T-helper 17 cell (primary cell): ENCODE measurements at places on chromosomes 16 and 17.

DNA sequence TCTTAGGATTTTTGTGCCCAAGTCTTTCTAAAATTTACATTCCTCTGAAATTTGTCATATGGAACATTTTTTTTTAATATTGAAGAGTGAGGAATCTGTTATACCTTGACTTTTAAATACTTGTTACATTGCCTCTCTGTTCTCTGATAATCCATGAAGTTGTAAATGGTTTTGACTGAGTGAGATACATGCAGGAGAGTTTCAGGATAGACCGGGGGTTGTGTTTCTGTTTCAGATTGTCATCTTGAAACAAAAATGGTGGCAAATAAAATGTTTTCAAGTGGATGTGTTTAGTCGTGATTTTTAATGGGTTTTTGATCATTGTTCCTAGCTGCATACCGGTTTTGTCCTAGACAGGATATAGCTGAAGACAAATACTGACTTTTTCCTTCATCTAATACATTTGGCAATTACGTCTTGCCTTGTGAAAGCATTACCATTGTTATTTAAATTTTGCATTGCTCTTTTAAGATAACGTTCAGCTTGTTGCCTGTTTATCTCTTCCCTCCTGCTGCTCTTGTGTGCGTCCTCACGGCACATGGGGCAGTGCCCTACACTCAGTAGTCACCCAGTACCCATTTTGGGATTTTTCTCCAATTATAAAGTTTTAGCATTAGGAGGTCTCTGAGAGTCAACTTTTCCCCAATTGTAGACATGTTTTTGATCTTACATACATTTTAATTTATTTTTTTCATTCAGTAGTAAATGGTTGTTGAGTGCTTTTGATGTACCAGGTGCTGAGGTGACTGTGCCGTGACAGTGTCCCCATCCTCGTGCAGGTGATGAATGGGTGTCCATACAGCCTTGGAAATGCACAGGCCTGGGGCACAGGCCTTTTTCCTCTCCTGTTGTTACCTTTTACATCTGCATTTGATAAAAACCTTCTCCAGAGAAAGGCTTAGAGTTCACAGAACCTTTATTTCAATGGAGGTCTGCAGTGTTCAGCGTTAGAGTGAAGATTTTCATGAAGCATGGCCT lies 169.9 kb downstream of the MSI2 start:
- DNase-seq: no peak

DNA sequence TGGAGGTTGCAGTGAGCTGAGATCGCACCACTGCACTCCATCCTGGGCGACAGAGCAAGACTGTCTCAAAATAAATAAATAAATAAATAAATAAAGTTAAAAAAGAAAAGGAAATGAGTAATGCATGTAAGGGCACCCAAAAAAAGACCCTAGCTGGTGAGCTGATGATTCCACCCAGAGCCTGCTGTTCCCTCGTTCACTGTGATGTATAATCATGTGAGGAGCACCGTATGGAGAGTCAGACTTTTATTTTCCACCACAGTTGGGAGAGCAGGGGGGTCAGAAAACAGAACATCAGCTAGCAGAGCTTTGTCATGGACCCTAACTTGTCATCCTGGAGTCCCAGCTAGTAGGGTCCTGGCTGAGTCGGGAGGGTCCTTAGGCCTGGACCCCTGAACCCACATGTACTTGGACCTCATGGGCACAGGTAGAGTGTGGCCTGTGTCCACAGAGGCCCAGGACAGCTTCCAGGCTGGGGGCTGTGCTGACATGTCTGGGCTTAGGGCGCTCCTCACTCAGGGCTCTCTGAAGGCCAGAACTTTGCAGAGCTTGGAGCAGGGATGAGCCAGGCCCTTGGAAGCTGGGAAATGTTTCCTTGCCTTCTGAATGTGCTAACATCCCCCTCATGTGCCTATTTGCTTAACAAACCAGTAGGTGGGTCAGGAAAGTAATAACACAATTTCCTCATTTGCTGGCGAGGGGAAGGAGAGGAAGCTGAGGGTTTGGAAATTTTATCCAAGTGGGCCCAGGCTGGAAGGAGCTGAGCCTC lies 18.8 kb upstream of the LASP1NB start:
- no peak for DNase-seq

DNA sequence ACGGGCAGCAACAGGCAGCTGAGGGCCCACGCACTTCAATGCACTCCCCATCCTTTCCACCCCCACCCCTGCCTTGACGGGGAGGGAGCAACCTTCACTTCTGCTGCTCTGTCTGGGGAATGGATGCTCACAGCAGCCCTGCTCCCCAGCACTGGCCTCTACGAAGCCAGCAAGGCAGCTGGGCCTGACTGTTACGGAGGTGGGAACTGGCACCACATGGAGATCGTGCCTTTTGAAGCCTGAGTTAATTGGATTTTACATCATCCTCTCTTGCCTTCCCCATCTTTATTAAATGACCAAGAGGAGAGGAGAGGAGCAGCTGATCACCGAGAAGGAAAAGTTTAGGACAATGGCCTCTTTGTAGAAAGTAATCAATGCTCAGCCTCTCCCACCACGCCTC lies 187.0 kb upstream of the RPL38 start:
- no peak for DNase-seq

- no peak for DNase-seq
These were observed 10.9 kb upstream of the UBALD2 start for GRCh38 chr17:76254275-76254674.

GRCh38 chr17:61382796-61383688 lies 16.6 kb upstream of the TBX2 start:
- no peak for DNase-seq

DNA sequence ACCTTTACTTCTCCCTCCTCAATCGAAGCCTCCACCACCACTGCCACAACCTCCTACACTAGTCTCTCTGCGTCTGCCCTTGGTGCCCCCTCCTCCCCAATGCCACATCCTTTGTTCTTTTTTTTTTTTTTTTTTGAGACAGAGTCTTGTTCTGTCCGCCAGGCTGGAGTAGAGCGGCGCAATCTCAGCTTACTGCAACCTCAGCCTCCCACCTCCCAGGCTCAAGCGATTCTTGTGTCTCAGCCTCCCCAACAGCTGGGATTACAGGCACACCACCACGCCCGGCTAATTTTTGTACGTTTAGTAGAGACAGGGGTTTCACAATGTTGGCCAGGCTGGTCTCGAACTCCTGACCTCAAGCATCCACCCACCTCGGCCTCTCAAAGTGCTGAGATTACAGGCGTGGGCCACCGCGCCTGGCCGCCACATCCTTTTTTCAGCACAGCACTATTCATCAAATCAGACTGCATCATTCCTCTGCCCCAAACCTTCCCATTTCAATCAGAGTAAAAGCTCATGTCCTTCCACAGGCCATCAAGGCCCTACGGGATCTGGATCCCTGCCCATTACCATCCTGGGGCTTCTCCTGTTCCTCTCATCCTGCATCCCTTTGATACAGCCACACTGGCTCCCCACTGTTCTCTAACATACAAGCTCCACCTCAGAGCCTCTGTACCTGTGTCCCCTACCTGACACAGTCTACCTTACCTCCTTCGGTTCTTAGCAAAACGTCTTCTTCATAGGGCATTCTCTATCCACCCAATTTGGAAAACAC lies 2.0 kb downstream of the KLHL11 start:
- no peak for DNase-seq

DNA sequence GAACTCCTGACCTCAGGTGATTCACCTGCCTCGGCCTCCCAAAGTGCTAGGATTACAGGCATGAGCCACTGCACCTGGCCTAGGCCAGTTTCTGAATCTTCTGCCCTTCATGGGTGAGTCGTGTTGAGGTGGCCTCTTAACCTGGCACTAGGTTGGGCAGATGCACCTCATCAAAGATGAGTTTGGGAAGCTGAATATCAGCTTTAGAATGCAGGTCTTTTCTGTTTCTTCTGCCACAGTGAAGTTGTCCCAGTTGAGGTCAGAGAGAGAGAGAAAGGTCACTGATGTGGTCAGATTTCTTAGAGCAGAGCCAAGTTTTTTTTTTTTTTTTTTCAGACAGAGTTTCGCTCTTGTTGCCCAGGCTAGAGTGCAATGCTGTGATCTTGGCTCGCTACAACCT lies 111.3 kb upstream of the WSCD1 start:
- no peak for DNase-seq

DNA sequence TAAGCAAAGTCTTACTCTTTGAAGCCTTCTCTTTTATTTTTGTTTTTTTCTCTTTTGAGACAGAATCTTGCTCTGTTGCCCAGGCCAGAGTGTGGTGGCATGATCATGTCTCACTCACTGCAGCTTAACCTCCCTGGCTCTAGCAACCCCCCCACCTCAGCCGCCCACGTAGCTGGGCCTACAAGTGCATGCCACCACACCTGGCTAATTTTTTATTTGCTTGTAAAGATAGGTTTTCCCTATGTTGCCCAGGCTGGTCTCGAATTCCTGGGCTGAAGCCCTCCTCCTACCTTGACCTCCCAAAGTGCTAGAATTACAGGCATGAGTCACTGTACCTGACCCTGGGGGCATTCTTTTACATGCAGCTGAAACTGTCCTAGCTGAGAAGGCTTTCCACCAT lies 154.7 kb downstream of the PRKCB start:
- no peak for DNase-seq

DNA sequence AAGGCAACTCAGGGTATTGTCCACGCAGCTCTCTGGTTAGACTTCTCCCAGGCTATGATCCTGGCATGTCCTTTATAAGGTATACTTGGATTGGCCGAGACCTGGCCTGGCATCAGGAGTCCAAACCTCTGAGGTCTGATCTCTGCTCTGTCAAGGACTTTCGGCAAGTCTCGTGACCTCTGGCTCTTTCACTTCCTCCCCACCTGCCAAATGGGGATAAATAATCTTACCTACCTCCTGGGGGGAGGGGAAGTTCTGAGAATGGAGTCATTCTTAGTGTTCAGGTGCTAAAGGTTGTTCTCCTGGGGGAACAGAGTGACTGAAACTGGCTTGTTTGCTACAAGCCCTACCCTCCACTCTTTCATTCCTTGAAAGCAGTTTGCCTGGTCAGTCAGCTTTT lies 7.6 kb downstream of the ATXN1L start:
- DNase-seq: no peak

- no peak for DNase-seq
These were observed 157.3 kb upstream of the SDK2 start for GRCh38 chr17:73801455-73802100.

DNA sequence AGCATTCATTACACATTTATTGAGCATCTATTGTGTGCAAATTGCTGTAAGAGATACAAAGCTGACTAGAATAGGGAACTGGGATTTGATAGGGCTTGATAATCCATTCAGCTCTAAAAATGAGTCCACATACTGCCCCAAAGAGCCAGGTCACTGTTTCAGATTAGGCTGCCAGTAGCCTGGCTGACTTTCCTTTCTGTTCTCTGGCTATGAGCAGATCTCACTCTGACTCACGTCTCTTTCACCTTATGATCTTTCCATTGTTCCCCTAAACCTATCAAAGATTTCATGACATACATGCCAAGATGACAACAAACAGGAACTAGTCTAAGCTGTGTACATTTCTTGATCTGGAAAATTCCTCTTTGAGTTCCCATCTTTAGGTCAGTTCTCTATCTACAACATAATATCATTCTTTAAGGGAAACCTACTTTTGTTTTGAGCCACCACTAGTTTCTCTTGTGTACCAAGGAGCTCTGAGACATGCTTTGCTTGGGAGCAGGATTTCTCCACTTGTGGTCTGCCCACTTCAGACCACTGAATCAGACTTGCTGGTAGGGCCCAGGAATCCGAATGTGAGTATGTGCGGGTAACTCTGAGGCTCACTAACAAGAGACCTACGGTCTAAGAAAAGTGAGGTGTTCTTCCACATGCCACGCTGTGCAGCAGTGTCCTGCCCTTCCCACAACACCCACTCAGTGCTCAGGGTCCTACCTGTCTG lies 40.9 kb upstream of the ICAM2 start:
- no peak for DNase-seq

DNA sequence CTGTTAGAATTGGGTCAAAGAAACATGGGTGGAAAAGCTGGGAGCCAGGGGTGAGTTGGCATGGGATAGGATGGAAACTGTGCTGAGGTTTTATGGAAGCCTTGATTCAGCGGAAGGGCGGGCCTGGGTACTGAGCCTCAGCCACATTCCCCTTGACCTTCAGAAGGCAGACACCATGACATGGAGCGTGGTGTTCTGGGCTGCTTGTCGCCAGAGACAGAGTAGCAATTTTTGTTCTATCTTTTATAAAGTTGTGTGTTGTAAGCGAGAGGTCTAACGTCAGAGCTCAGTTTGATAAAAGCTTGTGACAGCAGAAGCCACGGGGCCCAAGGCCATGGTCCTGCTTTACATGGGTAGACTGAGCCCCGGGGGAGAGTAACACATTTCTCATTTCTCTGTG lies 50.2 kb downstream of the SLC47A1 start:
- no peak for DNase-seq

- DNase-seq: no peak
These were observed 44.1 kb upstream of the MYH10 start for GRCh38 chr17:8674344-8675305.

DNA sequence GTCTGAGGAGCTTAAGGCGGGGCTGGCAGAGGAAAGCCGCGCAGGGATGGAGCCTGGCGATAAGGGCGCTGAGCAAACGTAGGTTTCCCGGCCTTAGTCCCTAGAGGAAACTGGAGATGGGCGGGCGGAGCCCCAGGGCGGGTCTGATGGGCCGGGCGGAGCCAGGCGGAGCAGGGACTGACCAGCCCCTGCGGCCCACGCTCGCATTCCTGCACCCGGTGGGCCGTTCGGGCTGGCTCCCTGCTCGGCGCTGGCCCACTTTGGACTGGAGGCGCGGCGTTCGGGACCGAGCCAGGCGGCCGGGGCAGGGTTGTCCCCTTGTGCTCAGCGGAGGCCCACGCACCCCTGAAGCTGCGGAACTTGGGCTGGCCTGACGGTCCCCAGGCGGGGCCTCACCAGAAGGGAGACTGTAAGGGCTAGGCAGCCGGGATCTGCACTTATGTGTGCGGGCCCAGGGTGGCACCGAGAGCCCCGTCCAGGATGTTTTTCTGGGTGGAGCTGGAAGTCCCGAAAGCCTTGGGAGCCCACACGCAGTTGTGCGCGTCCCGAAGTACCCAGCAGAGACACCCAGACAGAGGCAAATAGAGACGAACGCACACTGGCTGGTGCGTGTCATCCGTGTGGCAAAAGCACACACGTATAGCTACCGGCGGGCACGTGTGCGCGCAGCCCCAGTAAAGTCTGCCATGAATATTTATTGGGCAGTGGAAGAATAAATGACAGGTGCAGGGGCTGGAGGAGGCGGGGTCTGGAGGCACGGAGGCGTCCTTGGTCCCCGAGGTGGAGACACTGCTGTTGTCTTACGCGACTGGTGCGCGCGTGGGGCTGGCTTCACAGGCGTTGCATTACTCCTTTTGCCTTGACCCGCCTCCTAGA lies 1.4 kb downstream of the PYDC1 start:
- no peak for DNase-seq
